ENCODE measurements at places on chromosomes 11 and 22.

GRCh38 chr11:115202074-115202473 is 302.1 kb downstream of the CADM1 start:
- peaks cover 19% of the 10 kb centered on the region for H3K27me3 ChIP-seq
- peaks cover 12% of the 10 kb centered on the region for H3K4me1 ChIP-seq
- no peak for DNase-seq
- H3K27ac ChIP-seq, result no peak overlapping the region

DNA sequence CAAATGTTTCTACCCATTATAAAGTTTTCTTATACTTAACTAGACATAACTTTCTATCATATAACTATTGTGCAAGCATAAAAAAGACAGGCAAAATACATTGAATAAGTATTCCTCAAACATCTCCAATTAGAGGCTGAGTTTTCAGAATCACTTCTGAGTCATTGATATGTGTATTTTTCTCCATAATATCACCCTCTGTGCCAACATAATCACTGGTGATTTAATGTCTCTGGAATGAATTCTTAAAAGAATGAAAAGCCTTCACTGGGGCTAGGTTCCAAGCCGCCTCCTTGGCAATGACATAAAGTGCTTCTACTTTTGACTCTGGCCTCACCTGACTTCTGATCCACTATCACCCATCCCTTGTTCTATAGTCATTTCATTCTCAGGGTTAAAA is 197.0 kb upstream of the E2F8 start:
- H3K27ac ChIP-seq, result no peak overlapping the region
- H3K4me1 ChIP-seq, result peaks cover 15% of the 10 kb centered on the region
- peaks cover 42% of the 10 kb centered on the region for H3K27me3 ChIP-seq
- no peaks in the 10 kb centered on the region for H3K36me3 ChIP-seq
- H3K4me3 ChIP-seq, result no peak overlapping the region

DNA sequence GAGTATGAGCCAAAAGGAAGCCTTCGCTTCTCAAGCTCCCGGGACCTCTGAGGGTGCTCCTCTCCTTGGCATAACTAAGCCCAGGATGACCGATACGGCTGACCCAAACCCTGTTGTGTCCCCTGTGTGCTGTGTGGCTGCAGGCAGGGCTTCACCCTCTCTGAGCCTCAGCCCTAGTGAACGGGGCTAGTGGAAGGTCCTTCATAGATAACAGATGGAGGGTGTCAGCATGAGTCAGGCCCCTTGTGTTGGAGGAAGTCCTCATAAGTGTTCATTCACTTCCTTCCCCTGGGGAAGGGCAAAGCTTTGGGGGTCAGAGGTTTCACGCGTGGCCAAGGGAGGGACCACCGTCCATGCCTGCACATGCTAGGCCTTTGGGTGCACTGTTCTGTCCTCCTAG is 21.5 kb downstream of the SHISAL1 start:
- H3K27ac ChIP-seq, result no peak overlapping the region
- H3K36me3 ChIP-seq, result no peaks in the 10 kb centered on the region
- H3K27me3 ChIP-seq, result peaks cover 2% of the 10 kb centered on the region
- H3K4me3 ChIP-seq, result no peak overlapping the region
- no peaks in the 10 kb centered on the region for H3K4me1 ChIP-seq

- DNase-seq, result no peak
- no peaks in the 10 kb centered on the region for H3K36me3 ChIP-seq
- H3K27ac ChIP-seq, result no peak overlapping the region
Observed at GRCh38 chr22:37381489-37381888, 45.8 kb downstream of the ELFN2 start.

GRCh38 chr11:38256436-38256835 is 1658.4 kb upstream of the RAG2 start:
- no peak overlapping the region for H3K4me3 ChIP-seq
- H3K27me3 ChIP-seq, result no peaks in the 10 kb centered on the region
- no peaks in the 10 kb centered on the region for H3K36me3 ChIP-seq
- DNase-seq, result no peak
- no peak overlapping the region for H3K27ac ChIP-seq

DNA sequence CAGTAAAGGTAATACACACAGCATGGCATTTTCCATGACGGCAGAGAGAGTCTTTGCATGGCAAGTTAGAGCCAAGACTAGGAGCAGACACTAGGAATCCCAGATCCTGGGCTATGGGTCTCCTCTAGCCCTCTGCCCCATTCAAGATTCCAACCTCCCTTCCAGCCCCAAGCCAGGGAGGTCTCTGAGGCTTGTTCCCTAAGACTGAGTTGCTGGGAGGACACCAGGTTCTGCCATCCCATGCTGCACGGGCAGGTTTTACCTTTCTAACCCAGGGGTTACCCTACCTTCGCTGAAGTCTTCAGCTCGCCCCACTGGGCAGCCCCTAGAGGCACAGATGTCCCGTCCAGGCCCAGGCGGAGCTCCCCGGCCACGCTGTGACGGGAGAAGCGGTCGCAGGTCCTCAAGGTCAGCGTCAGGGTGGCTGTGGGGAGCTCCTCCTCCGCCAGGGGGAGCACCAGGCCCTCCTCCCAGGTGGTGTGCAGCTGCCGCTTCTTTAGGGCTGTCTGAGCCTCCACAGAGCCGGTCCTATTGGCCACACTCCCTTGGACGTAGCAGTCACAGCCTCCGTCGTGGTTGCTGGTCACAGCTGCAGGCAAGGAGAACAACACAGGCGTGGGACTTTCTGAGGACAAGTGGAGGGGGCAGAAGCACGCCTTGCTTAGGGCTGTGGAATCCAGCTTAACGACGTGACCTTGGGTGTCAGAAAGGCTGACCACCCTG is 33.8 kb downstream of the SYT13 start:
- no peak overlapping the region for H3K4me3 ChIP-seq
- H3K27me3 ChIP-seq, result peaks cover 11% of the 10 kb centered on the region
- peak; percentile 26 for DNase-seq
- H3K36me3 ChIP-seq, result no peaks in the 10 kb centered on the region
- no peak overlapping the region for H3K27ac ChIP-seq

- H3K4me3 ChIP-seq, result no peak overlapping the region
- no peaks in the 10 kb centered on the region for H3K36me3 ChIP-seq
- peaks cover 3% of the 10 kb centered on the region for H3K4me1 ChIP-seq
- DNase-seq, result no peak
- H3K27ac ChIP-seq, result no peak overlapping the region
Observed at GRCh38 chr22:24186352-24186740, 5.1 kb downstream of the SUSD2 start.

- no peaks in the 10 kb centered on the region for H3K27me3 ChIP-seq
- H3K4me1 ChIP-seq, result peaks cover 6% of the 10 kb centered on the region
- H3K27ac ChIP-seq, result no peak overlapping the region
Observed at GRCh38 chr11:70317581-70318305, 47.3 kb downstream of the PPFIA1 start.

DNA sequence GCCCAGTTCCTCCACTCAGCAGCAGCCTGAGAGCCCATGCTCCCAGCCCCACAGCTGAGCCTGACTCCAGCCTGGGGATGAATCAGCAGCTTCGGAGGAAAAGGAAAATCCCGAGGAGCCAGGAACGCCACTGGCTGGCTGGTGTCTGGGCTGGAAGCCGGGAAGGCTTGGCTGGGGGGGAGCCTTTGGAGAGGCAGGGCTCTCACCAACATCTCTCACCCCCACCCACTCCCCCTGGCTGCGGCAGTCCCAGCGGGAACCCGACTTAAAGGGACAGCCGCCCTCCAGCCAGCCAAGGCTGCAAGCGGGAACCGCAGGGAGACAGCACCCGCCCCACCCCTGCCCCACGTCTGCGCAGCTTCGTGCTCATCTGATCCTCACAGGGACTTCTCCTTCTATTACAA is 28.4 kb downstream of the KIAA0930 start:
- DNase-seq, result no peak
- no peak overlapping the region for H3K27ac ChIP-seq
- no peaks in the 10 kb centered on the region for H3K4me1 ChIP-seq
- H3K4me3 ChIP-seq, result no peak overlapping the region
- no peaks in the 10 kb centered on the region for H3K36me3 ChIP-seq
- H3K27me3 ChIP-seq, result no peaks in the 10 kb centered on the region

DNA sequence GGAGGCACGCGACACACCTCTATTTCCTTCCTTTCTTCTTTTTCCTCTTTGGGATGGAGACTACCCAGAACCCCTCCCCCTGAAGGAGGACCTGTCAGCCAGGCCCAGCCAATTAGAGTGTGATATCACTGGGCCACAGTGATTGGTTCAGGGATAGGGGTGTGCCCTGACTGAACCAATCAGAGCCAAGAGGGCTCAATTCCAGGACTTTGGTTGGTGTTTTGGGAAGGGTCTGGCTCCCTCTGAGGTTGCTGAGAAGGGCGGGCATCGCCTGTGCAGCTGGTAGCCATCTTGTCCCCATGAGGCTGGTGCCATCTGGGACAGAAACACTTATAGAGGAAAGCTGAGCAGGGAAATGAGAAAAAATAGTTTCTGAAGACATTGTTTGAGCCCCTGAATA is 71.4 kb downstream of the CHST1 start:
- no peak overlapping the region for H3K27ac ChIP-seq
- no peak for DNase-seq
- H3K27me3 ChIP-seq, result peaks cover 2% of the 10 kb centered on the region
- H3K36me3 ChIP-seq, result no peaks in the 10 kb centered on the region

DNA sequence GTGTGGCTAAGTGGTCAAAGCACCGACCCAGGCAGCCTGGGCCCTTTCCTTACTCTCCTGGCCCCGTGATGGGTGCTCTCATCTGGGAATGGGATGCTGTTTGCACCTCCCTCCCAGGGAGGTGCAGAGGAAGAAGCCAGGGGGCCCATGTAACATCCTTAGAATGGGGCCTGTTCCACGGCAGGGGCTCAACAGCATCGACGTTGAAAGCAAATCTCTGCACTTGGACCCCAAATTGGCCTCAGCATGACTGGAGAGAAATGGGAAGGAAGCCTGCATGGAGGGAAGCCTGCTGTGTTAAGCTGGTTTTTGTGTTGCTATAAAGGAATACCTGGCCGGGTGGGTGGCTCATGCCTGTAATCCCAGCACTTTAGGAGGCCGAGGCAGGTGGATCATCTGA is 1288.4 kb downstream of the TBC1D22A start:
- no peaks in the 10 kb centered on the region for H3K4me1 ChIP-seq
- H3K27ac ChIP-seq, result no peak overlapping the region
- H3K36me3 ChIP-seq, result no peaks in the 10 kb centered on the region

GRCh38 chr11:60492488-60493009 is at the start of gene MS4A12:
Gene MS4A12 (plus strand): TSS chr11:60492778. CDS start chr11:60497319, 4,541 bp downstream.
- no peaks in the 10 kb centered on the region for H3K4me1 ChIP-seq
- H3K27ac ChIP-seq, result no peak within 1 kb of the TSS
- peaks cover 14% of the 10 kb centered on the region for H3K27me3 ChIP-seq
- H3K36me3 ChIP-seq, result no peaks in the 10 kb centered on the region

GRCh38 chr11:10267821-10268220 is 26.2 kb downstream of the SBF2 start:
- no peaks in the 10 kb centered on the region for H3K36me3 ChIP-seq
- H3K4me3 ChIP-seq, result no peak overlapping the region
- H3K27ac ChIP-seq, result no peak overlapping the region
- no peak for DNase-seq

DNA sequence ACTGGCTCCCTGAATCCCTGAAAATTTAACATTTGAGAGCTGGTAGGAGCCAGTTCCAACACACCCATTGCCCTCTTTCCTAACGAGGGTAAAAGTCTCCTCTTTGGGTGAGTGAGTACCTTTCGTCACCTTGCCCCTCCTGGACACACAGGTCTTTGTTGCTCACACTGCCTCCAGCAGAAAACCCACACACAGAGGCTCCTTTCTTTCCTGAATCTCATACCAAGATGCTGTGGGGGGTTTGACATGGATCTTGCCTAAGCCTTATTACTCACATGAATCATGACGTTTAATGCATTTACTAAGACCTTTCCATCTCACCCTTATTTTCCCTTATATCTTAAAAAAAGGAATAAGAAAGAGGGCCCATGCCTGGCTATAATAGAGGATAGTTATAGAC is 53.0 kb downstream of the PARVA start:
- H3K27me3 ChIP-seq, result peaks cover under 1% of the 10 kb centered on the region
- H3K27ac ChIP-seq, result no peak overlapping the region
- H3K36me3 ChIP-seq, result no peaks in the 10 kb centered on the region
- H3K4me1 ChIP-seq, result no peaks in the 10 kb centered on the region

DNA sequence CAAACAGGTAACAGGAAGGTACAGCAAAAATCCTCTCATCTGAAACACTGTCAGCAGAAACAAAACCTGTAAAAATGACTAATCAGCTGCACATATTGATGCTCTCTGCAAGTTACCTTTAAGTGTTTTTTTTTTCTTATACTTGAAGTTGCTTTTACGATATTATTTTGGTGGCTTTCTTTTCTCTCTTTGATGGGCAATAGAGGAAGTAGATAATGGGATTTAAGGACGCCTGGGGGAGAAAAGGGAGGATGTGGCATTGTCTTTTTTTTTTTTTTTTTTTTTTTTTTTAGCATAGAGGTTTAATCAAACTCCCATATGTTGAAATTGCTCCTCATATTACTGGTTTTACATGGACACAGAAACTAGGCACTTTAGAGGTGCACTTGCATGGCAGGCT is 11.4 kb upstream of the ADSL start:
- no peaks in the 10 kb centered on the region for H3K27me3 ChIP-seq
- peak overlapping the region; percentile 84 for H3K27ac ChIP-seq
- peaks cover 77% of the 10 kb centered on the region for H3K4me1 ChIP-seq
- H3K4me3 ChIP-seq, result no peak overlapping the region
- DNase-seq, result no peak

- no peak for DNase-seq
- H3K27me3 ChIP-seq, result peaks cover 6% of the 10 kb centered on the region
- H3K4me1 ChIP-seq, result no peaks in the 10 kb centered on the region
- no peak overlapping the region for H3K27ac ChIP-seq
Observed at GRCh38 chr11:102143867-102144266, 33.6 kb downstream of the YAP1 start.

GRCh38 chr11:63837739-63838138 is 1.2 kb upstream of the MARK2 start:
- H3K27me3 ChIP-seq, result no peaks in the 10 kb centered on the region
- H3K4me1 ChIP-seq, result peaks cover 39% of the 10 kb centered on the region
- H3K36me3 ChIP-seq, result peaks cover 28% of the 10 kb centered on the region

GRCh38 chr22:23696326-23696851 is 5.6 kb downstream of the RGL4 start:
- peak overlapping the region; percentile 99 for H3K27ac ChIP-seq
- peaks cover 72% of the 10 kb centered on the region for H3K36me3 ChIP-seq
- H3K27me3 ChIP-seq, result no peaks in the 10 kb centered on the region
- DNase-seq, result peak; percentile 89
- H3K4me3 ChIP-seq, result peak overlapping the region; percentile 93
- peaks cover 46% of the 10 kb centered on the region for H3K4me1 ChIP-seq

DNA sequence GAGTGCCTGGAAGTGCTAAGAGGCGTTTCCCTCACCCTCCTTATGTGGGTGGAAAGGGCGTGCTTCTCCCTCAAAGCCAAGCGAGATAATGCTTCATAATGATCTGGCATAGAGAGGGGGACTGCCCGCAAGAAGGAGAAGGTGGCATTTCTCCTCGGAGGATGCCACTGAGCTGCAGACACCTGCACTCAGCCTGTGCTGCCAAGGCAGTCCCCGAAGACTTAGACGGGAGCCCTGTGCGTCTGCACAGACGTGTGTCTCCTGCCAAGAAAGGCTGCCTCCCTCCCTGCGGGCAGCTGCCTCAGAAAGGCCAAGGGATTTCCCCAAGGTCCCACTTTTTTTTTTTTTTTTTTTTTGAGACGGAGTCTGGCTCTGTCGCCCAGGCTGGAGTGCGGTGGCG is 48.1 kb upstream of the SPATA19 start:
- no peak overlapping the region for H3K4me3 ChIP-seq
- peaks cover 18% of the 10 kb centered on the region for H3K27me3 ChIP-seq
- H3K36me3 ChIP-seq, result peaks cover 2% of the 10 kb centered on the region

Data from activated CD4-positive, alpha-beta memory T cell treated with anti-CD3 and anti-CD28 coated beads, Interleukin-2, amount 10 ng/mL, durations not matched to agents 7 days and 5 days (primary cell).